Activated naive CD4-positive, alpha-beta T cell treated with anti-CD3 and anti-CD28 coated beads, Interleukin-2, amount 50 U/mL, for 16 hours (primary cell): ENCODE measurements at places on chromosomes 4 and X.

GRCh38 chrX:112147206-112147605, 64.6 kb upstream of the TRPC5 start:
- DNase-seq, result no peak

GRCh38 chr4:90234916-90235547, 107.8 kb downstream of the CCSER1 start:
- DNase-seq, result no peak

- no peak for DNase-seq
Measured at GRCh38 chr4:163959932-163960331, 465.4 kb downstream of the TMA16 start.

- no peak for DNase-seq
Measured at GRCh38 chr4:36310793-36311192, 29.4 kb downstream of the DTHD1 start.

DNA sequence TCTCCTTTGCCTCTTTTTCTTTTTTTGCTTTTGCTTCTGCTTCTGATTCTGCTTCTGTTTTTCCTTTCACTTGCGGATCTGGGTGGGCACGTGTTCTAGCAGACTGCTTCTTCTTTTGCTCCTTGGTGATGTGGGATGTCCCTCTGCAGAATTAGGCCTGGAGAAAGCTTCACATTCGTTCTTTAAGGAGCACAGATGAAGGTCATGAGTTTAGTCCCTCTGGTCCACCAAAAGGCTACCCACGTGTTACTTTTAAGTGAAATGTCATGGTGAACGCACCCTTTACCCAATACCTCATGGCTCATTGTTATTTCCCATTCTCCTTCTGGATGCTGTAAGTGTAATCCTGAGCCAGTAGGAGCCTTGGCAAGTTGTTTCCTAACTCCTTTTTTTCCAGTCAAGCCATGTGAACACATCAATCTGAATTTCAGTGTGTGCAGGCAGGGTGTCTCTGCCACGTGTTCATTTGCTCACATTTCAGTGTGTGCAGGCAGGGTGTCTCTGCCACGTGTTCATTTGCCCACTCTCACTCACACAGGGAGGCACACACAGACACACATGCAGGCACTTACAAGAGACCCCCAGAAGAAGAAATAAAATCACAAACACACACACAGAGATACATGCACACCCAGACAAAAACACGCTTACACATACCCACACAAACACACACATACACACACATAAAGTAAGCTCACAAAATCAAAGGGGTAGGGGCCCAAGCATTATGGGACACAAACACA, 36.9 kb downstream of the NBDY start:
- no peak for DNase-seq

DNA sequence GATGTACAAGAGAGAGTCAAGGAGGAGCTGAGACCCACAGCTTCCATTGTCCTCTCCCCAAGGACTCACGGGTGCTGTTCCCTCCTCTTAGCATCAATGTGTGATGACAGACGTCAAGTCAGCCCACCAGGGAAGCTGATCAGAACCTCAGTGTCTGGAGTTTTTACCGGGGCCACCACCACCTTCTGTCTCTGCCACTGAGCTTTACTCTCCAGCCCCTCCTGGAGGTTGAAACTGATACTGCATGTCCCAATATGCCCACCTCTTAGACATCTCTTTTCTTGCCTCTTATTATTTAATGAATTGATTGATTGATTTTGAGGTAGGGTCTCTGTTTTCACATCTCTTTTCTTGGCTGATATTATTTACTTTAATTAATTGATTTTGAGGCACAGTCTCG, 10.3 kb upstream of the AKAP17A start:
- DNase-seq, result peak; percentile 70

GRCh38 chr4:155705664-155706063, 39.0 kb downstream of the GUCY1A1 start:
- no peak for DNase-seq

- no peak for DNase-seq
Measured at GRCh38 chr4:183867247-183867646, 37.9 kb upstream of the STOX2 start.

GRCh38 chr4:173057901-173058300, 110.7 kb upstream of the GALNT7 start:
- DNase-seq, result no peak

GRCh38 chr4:165222651-165222994, 15.3 kb downstream of the KLHL2 start:
- no peak for DNase-seq

GRCh38 chrX:65926095-65927019, 113.5 kb downstream of the VSIG4 start:
- DNase-seq, result peak; percentile 40

GRCh38 chr4:2935762-2936743, 27.2 kb downstream of the NOP14 start:
- peak; percentile 59 for DNase-seq

- DNase-seq, result no peak
Measured at GRCh38 chr4:120685756-120686278, 236.7 kb downstream of the PRDM5 start.

DNA sequence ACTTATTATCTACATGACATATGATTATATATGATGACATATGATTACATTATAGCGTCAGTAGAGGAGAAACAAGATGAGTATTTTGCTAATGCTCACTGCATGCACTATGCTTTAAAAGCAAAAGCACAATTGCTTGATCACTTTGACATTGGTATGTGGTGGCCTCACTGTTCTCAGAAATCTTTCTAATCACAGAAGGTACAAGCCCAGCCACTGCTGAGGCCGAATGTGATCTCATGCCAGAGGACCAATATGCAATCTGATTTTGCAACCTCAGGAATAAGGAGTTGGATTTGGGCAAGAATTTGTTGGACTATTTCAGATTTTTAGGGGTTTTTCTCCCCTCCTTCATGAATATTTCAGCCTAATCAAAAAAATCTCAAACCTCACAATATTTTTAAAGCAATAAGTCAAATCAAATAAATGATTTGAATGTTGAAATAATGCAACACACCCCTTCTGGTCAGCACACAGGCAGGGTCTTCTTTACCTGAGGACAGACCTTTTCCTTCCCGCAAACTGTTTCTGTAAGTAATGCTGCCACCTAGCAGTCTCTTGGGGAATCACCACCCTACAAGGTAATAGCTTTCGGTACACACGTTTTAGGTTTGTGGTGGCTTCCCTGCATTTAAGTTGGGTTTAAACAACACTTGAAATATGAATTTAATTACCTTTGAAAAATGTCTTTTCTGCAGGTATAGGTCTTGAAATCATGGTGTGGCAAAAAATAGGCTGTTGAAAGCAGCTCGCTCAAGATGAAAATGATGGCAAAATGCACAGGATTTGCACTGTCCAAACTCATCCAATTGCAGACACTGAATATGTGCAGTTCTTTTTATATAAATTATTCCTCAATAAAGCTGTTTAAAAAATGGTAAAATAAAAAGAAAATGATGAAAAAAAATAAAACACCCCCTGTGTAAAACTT, 4.8 kb upstream of the CXCL13 start:
- DNase-seq, result peak; percentile 13

GRCh38 chr4:93764639-93765246, 63.8 kb upstream of the ATOH1 start:
- DNase-seq, result no peak

- DNase-seq, result no peak
Measured at GRCh38 chr4:37685161-37685822, 884 bp downstream of the RELL1 start.

- no peak for DNase-seq
Measured at GRCh38 chr4:105495667-105496066, 21.8 kb upstream of the PPA2 start.
